ENCODE measurements at places on chromosomes 7 and 10.

DNA sequence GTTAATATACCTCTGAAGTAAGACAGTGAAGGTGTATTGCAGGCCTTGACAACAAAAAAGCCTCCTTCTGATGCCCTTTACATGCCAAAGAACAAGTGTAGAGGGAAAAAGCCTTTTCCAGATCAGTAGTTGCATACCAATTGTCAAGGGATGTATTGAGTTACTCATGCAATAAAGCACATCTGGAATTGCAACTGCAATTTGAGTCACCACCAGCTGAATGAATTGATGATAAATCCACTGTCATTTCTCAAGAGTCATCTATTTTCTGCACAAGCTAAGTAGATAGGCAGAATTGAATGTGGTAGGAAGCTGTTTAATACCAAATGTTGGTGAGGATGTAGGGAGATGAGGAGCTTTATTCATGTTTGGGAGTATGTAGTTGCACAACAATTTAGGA, 325.9 kb upstream of the SMIM30 start:
- DNase-seq, result no peak

- DNase-seq, result no peak
These were observed 115.6 kb upstream of the PHYHIPL start for GRCh38 chr10:59060852-59061251.

DNA sequence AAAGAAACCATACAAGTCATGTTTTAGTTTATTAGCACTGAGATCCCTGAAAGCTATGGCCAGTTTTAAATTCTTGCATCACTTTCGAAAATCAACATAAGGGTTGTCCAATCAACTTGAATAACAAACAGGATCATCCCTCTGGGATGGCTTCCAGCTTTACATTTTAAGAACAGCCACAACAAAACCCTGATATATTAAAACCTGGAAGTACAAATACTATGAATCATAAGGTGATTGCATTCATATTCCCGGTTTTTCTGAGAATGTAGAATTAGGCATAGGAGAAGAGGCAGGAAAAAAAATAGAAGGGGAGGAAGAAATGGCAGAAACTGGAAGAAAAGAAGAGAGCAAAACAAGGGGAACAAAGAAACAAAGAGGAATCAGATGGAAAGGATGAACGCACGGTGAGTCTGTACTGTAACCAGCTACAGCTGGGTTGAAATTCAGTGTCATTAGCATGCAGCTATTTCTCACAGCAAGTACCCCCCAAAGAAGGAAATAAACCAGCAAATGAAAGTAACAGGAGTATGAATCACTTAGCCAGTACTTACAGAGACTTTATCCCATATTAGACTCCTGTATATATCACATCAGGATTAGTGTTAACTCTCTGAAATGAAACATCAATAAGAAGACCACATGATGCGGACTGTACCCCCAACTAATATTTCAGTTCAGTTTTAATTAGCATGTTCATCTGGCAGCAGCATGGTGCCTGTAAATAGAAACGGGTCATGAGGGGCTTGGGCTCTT, 301.3 kb downstream of the RNLS start:
- peak; percentile 63 for DNase-seq

GRCh38 chr7:139583826-139584553, 60.5 kb downstream of the CLEC2L start:
- DNase-seq, result no peak

DNA sequence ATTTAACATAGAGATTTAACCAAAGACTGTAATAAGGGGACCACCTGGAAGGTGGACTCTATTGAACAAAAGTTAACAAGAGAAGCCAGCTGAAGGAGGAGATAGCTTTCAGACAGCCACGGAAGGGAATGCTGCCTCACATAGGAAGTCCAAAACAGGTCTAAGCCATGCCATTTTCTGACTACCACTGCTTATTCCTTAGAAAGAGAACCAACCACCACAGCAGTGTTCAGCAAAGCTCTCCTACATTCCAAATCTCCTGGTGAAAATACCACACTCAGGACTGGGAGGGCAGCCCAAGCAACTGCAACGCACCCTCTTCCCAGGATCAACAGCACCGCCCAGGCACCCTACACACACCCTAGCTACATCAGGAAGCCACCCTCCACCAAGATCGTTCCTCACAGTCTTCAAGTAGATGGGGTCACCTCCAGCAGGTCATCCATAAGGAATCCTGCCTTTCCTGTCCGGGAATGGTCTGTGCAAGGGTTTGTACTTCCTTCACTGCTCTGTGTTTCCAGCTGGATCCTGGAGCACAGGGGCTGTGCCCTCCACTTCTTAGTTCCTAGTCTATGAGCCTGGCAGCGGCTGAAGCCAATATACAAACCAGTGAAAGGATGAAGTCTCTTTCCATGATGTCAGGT, 2.5 kb downstream of the KIAA1549 start:
- peak; percentile 48 for DNase-seq

DNA sequence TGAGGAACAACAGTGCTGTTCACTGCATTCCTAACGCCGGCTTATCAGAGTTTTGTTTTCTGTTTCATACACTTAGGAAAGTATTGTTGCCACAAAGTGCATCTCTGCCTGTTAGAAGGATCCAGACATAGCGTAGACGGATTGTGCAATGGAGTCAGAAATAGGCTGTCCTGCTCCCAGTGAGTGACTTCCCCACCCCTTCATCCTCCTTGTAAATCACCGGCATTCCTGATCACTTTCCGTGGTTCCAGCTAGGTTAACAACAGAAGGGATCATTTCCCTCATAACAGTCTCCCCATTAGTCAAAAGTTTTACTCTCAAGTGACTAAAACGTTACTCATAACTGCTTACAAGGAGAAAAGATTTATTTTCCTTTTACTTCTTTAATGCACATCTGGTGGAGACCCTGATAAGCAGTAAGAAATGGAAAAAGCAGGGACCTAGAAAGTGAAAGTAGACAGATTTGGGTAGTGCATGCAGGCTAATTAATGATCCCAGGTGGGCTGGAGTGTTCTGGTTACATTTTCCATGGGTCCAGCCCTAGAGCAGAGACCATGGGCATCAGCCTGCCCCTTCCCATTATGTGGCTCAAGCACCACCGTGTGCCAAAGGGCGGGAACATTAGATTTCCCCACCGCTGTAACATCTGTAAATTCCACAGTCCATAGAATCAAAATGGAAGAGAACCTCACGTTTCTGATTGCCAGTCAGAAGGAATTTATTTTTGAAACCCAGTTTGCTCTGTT, 395.1 kb upstream of the GALNT17 start:
- DNase-seq, result no peak

GRCh38 chr10:6135039-6135438, 46.2 kb downstream of the RBM17 start:
- DNase-seq, result peak; percentile 2

- DNase-seq, result peak; percentile 3
These were observed 72.7 kb upstream of the PRKG1 start for GRCh38 chr10:51001587-51001986.

DNA sequence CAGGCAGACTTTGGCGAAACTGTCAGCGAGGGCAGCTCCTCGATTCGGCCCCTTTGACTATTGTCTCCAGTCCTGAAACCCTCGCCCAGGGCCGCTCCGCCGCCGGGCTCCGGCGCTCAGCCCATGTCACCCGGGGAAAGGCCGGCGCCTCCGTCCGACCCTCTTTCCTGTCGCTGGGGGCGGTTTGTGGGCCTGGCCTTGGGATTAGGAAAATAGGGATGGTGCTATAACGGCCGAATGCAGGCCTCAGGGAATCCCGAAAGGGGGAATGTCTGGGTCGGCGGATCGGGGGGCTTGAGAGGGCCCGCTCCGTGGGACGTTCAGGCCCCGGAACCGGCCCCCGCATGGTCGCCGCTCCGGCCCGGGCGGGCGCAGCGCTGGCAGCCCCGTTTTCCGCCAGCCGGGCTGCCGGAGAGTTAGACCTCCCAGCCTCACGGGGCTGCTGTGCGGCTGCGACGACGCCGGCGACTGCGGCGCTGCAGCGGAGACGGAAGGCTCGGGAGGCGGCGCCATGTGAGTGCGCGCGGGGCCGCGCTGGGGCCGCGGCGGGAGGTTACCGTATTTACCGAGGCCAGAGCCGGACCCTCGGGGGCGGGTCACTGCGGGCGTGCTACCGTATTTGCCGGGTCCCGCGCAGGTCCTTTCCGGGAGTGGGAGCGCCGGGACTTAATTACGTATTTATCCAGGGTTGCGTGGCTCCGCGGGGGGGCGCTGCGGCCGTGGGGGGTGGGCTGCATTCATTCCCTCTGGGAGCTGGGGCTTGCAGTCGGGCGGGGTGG, 25.9 kb downstream of the ZNF775 start:
- DNase-seq, result peak; percentile 97

- DNase-seq, result no peak
These were observed 5.6 kb downstream of the CALML3 start for GRCh38 chr10:5530412-5530806.

DNA sequence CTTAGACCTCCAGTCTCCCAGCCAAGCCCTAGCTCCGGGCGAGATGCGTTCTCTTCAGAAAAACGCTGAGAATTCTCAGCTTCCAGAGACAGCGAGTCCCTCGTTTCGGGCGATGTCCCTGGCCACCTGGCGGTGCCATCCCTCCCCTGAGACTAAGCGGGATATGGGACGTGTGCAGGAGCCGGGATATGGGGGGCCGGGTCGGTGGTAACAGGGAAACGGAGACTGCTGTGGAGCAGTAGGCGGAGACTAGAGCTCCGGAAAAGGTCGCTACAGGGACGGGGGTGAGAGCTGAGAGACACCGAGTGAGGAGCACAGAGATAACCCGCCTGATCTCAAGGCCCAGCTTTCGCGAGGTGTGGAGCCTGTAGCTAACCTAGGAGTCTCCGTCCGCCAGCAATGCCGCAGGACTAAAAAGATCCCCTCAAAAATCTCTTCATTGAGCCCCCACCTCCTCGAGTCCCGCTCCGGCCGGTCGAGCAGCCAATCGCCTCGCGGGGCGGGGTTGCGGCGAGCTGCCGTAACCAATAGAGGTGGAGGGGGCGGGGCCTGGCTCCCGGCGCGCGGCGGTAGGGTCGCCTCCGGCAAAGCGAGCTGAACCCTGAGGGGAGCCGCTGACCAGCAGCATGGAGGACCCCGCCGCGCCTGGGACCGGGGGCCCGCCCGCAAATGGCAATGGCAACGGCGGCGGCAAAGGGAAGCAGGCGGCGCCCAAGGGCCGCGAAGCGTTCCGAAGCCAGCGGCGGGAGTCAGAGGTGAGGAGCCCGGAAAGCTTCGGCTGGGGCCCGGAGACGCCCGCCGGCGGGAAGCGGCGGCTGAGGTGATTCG, at the start of gene STRIP2:
STRIP2 (plus strand) TSS at position 586 of the 828 bp plus-strand sequence; CDS start at position 627, 41 bp downstream.
- DNase-seq, result peak; percentile 95

DNA sequence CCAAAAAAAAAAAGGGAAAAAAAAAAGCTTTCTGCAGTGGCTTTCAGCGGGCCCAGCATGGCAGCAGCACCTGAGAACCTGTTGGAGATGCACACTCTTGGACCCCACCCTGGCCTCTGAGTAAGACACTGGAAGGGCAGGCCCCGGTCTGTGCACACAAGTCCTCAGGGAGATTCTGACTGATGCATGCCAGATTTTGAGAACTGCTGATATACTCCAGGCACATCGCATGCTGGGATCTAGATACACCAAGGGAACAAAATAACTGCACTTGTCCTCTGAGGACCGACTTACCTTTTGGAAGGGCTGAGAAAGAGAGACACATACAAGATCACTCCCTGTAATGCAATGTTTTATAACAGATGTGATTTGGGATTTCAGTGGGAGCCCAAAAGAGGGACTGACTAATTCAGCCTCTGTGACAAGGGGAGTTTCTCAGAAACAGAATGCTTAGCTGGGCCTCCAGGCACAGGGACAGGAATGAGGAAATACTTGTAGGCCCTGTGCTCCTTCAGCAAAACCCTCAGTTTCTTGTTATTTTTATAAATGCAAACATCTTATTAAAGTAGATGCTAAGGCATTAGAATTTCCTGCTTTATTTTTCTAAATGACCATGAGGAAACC, 8.2 kb downstream of the EGFR start:
- DNase-seq, result no peak

GRCh38 chr7:94452239-94452638, 57.4 kb upstream of the CASD1 start:
- DNase-seq, result peak; percentile 92

GRCh38 chr10:112203328-112204076, 19.9 kb upstream of the GPAM start:
- no peak for DNase-seq

DNA sequence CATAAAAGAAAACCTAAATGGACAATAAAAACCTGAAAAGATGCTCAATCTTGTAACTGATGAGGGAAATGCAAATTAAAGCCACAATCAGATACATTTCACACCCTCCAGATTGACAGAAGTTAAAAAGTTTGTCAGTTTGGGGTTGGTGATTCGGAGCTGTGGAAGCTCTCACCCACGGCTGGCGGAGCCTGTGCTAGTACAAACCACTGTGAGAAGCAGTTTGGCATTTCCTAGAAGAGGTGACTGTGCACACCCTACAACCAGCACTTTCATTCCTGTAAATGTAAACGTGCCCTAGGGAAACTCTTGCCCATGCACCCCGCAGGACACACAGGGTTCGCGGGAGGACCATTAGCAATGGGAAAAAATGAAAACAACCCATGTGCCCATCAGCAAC, 114.1 kb downstream of the BMS1 start:
- DNase-seq, result no peak

GRCh38 chr7:69448071-69448470, 150.2 kb upstream of the AUTS2 start:
- DNase-seq, result no peak

- DNase-seq, result peak; percentile 57
These were observed 321.8 kb upstream of the NFE2L3 start for GRCh38 chr7:25830215-25830614.

- no peak for DNase-seq
These were observed 112.3 kb downstream of the CFTR start for GRCh38 chr7:117592011-117592635.

GRCh38 chr10:42367532-42368230, 270.7 kb downstream of the ZNF33B start:
- DNase-seq, result peak; percentile 1

GRCh38 chr7:76133839-76134238, 67.9 kb upstream of the SRRM3 start:
- no peak for DNase-seq

DNA sequence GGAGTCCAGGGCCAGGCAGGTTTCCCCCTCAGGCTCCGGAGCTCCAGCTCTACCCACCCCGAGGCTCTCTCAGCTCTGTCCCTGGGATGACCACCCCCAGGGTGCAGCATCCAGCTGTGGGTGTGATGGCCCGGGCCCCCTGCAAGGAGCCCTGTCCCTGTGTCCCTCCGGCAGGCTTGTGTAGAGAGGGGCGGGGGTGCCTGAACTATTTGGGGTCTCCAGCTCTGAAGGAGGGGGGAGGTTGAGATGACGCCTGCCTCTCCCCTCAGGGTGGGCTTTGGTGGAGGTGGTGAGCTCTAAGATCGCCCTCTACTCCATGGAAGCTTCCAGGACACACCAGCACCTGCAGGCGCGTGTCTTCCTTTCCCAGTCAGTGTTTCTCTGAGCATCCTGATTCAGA, 39.4 kb downstream of the ADRA2A start:
- no peak for DNase-seq

GRCh38 chr7:140262242-140262903, 85.6 kb upstream of the KDM7A start:
- no peak for DNase-seq

- peak; percentile 97 for DNase-seq
These were observed 332.7 kb upstream of the LRGUK start for GRCh38 chr7:133794479-133794878.

- peak; percentile 1 for DNase-seq
These were observed 386.9 kb downstream of the POM121L12 start for GRCh38 chr7:53422291-53422690.

- DNase-seq, result no peak
These were observed 8.4 kb upstream of the LYZL2 start for GRCh38 chr10:30637881-30638467.
